ENCODE measurements at places on chromosomes 3 and 15. TPM values are rescaled to one million over a fixed set of nuclear protein-coding genes. Genes with fewer than 3 reads are reported as not detected.

Gene VPS18
- total RNA-seq = 13.2 TPM

Gene NME9
- not detected for total RNA-seq

Gene SI
- not detected for total RNA-seq

Gene HGD
- total RNA-seq = 0.44 TPM

Gene KLHL40
- not detected for total RNA-seq

Gene PDZRN3
- total RNA-seq = not detected

Gene ETV5
- total RNA-seq = 93.0 TPM

Gene TMEM39A
- 87.1 TPM for total RNA-seq

DNA sequence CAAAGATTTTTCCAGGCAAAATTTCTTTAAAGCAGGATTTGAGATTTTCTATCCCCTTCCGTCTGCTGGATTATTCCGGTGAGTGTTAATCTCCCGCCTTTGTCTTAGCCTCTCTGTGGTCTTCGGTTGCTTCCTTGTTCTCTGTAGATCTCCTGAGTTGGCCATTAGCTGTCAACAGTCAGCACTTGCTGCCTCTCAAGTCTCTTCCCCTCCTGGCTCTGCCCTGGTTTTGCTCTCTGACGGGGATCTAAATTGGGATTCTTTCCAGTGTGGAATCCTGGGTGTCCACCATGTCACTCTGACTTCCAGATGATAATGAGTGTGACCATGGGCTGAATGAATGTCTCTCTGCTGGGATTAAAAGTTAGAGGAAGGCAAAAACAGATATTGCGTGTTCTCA is 121.5 kb downstream of the IGF1R start:
- H3K4me1 ChIP-seq = peaks cover 4% of the 10 kb centered on the region
- H3K27me3 ChIP-seq = no peaks in the 10 kb centered on the region
- H3K4me3 ChIP-seq = no peak overlapping the region
- H3K36me3 ChIP-seq = no peaks in the 10 kb centered on the region

GRCh38 chr15:89400782-89401545 is 66.3 kb upstream of the POLG start:
- no peak overlapping the region for H3K4me3 ChIP-seq
- no peaks in the 10 kb centered on the region for H3K27me3 ChIP-seq
- peaks cover 13% of the 10 kb centered on the region for H3K4me1 ChIP-seq

DNA sequence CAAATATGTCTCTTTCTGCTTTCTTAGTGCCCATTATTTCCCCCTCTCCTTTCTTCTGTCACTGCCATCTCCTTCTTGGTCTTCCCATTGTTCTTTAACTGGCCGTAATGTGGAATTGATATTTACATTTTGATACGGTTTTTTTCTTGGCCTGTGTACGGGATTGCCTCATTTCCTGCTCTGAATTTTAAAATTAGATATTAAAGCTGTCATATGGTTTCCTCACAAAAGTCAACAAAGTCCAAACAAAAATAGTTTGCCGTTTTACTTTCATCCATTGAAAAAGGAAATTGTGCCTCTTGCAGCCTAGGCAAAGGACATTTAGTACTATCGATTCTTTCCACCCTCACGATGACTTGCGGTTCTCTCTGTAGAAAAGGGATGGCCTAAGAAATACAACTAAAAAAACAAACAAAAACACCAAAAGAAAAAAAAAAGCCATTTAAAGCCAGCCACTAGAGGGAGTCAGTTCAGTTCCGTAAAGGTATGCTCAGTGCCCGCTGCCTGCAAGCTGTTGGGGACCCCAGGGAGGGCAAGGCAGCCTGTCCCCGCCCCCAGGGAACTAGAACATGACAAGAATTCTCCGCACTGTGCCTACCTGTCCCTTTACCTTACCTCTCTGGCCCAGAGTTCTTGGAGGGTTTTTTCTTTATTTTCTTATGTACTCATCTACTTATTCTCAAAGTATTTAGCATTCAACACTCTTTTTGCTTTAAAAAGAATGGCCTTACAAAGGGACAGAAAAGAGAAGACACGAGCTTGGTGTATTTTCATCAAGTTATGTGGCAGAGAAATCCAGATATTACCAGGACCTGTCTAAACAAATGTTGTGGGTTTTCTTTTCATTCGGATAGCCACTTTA is 30.0 kb upstream of the NR2E3 start:
- peak; percentile 57 for DNase-seq
- no peaks in the 10 kb centered on the region for H3K27me3 ChIP-seq
- H3K27ac ChIP-seq = peak overlapping the region; percentile 76
- H3K4me1 ChIP-seq = peaks cover 10% of the 10 kb centered on the region
- no peaks in the 10 kb centered on the region for H3K36me3 ChIP-seq

DNA sequence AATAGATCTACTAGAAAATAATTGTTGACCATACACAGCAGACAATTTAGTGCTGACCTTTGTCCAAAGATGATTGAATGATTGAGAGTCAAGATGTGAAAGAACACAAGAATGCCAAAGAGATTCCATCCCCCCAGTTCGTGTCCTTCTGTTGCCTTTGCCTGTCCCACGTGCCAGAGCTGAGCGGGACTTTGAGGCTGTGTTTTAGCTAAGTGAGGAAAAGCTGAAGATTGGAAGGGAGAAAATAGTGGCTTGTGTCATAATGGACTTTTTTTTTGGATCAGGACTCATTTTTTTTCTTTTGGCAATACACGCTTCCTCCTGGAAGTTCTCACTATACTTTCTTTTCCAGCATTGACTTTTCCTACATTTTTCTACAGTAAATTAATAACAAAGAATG is 206.6 kb upstream of the MDFIC2 start:
- no peak overlapping the region for H3K4me3 ChIP-seq
- H3K4me1 ChIP-seq = no peaks in the 10 kb centered on the region
- H3K27ac ChIP-seq = no peak overlapping the region
- H3K36me3 ChIP-seq = no peaks in the 10 kb centered on the region
- peaks cover 92% of the 10 kb centered on the region for H3K27me3 ChIP-seq
- DNase-seq = no peak

- DNase-seq = no peak
- no peaks in the 10 kb centered on the region for H3K36me3 ChIP-seq
- H3K4me1 ChIP-seq = peaks cover 30% of the 10 kb centered on the region
- no peak overlapping the region for H3K4me3 ChIP-seq
These were observed 30.5 kb upstream of the ATP13A3 start for GRCh38 chr3:194517333-194517732.

DNA sequence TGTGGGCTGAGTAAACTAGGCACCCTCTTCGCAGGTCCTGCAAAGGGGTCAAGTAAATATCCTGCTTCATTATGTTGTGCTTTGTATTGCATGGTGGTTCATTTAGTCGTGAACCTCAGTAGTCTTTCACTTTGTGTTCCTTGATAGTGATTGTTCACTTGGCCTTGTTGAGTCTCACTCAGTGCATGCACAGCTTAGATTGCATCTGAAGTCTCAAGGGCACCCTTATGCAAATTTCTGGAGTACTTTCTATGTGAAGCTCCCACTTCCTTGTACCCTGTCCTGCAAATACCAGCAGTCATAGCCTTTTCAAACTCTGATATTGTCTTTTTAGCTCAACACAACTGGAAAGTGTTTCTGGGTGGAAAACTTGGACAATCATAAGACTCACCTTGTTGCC is 519.2 kb downstream of the NAALADL2 start:
- no peak overlapping the region for H3K27ac ChIP-seq
- H3K4me1 ChIP-seq = no peaks in the 10 kb centered on the region
- H3K4me3 ChIP-seq = no peak overlapping the region
- no peaks in the 10 kb centered on the region for H3K27me3 ChIP-seq
- no peaks in the 10 kb centered on the region for H3K36me3 ChIP-seq
- DNase-seq = no peak

GRCh38 chr3:114179575-114179974 is 723 bp upstream of the DRD3 start:
- peak; percentile 27 for DNase-seq
- peaks cover 87% of the 10 kb centered on the region for H3K27me3 ChIP-seq
- H3K4me3 ChIP-seq = no peak overlapping the region
- H3K36me3 ChIP-seq = no peaks in the 10 kb centered on the region

- peaks cover 16% of the 10 kb centered on the region for H3K27me3 ChIP-seq
- no peak overlapping the region for H3K4me3 ChIP-seq
- H3K36me3 ChIP-seq = no peaks in the 10 kb centered on the region
- DNase-seq = no peak
- no peak overlapping the region for H3K27ac ChIP-seq
- H3K4me1 ChIP-seq = no peaks in the 10 kb centered on the region
These were observed 498.4 kb downstream of the PDCD6IP start for GRCh38 chr3:34296796-34297195.

- peak overlapping the region; percentile 93 for H3K27ac ChIP-seq
- peaks cover 88% of the 10 kb centered on the region for H3K36me3 ChIP-seq
- peaks cover 41% of the 10 kb centered on the region for H3K4me1 ChIP-seq
- H3K4me3 ChIP-seq = peak overlapping the region; percentile 5
These were observed 35.3 kb downstream of the ANXA2 start for GRCh38 chr15:60362321-60363086.

- H3K27ac ChIP-seq = peak overlapping the region; percentile 78
- no peaks in the 10 kb centered on the region for H3K27me3 ChIP-seq
- H3K4me3 ChIP-seq = peak overlapping the region; percentile 16
- peak; percentile 100 for DNase-seq
- peaks cover 25% of the 10 kb centered on the region for H3K4me1 ChIP-seq
These were observed 2.0 kb upstream of the MELTF start for GRCh38 chr3:197031315-197032285.

- H3K27me3 ChIP-seq = peaks cover 19% of the 10 kb centered on the region
- H3K27ac ChIP-seq = no peak overlapping the region
- DNase-seq = no peak
- no peaks in the 10 kb centered on the region for H3K4me1 ChIP-seq
These were observed 851.7 kb downstream of the PDCD6IP start for GRCh38 chr3:34650131-34650530.

GRCh38 chr3:115828401-115828800 is 205.1 kb downstream of the GAP43 start:
- H3K4me3 ChIP-seq = no peak overlapping the region
- no peaks in the 10 kb centered on the region for H3K36me3 ChIP-seq
- no peaks in the 10 kb centered on the region for H3K27me3 ChIP-seq
- H3K27ac ChIP-seq = peak overlapping the region; percentile 9
- no peak for DNase-seq

GRCh38 chr15:58918239-58918638 is 15.2 kb downstream of the SLTM start:
- H3K27me3 ChIP-seq = no peaks in the 10 kb centered on the region
- peaks cover 59% of the 10 kb centered on the region for H3K36me3 ChIP-seq
- no peak for DNase-seq
- peaks cover 7% of the 10 kb centered on the region for H3K4me1 ChIP-seq
- no peak overlapping the region for H3K4me3 ChIP-seq

DNA sequence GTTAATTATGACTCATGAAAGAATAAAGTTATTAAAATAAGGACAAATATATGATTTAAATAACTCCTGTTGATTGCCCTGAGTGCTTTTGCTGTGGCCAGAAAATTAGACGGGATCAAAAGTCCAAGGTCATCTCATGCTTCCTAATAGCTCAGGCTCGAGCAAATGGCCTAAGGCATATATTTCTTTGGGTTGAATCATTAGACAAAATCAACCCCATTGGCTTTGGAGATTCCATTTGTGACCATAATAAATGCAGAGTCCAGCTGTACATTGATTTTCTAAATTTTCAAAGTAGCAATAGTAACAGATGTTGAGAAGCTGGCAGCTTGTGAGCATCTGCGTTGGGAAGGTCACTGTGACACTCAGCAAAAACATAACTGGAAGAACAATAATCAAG is 464.5 kb upstream of the TGFBR2 start:
- DNase-seq = no peak
- H3K4me1 ChIP-seq = no peaks in the 10 kb centered on the region
- H3K36me3 ChIP-seq = no peaks in the 10 kb centered on the region
- no peak overlapping the region for H3K4me3 ChIP-seq
- H3K27me3 ChIP-seq = no peaks in the 10 kb centered on the region

DNA sequence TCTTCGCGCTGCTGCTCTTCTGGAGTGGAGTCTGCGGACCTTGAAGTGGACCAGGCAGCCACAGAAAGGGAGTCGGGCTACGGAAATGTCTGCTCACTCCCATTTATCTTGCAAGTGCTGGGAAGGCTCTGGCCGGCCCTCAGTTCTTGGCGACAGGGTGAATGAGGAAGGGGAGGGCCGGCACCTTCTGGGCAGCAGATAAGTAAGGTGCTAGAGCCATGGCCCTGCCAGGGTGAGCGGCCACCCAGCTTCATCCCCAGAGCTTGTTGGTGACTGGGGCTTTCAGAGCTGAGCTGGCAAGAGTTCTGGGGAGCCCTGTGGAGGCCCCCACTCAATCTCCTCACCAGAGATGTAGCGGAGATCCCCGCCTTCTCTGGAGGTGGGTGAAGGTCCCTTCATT is 103.5 kb downstream of the ASB7 start:
- DNase-seq = no peak
- no peaks in the 10 kb centered on the region for H3K27me3 ChIP-seq
- H3K36me3 ChIP-seq = peaks cover 7% of the 10 kb centered on the region
- no peak overlapping the region for H3K4me3 ChIP-seq
- H3K27ac ChIP-seq = no peak overlapping the region

DNA sequence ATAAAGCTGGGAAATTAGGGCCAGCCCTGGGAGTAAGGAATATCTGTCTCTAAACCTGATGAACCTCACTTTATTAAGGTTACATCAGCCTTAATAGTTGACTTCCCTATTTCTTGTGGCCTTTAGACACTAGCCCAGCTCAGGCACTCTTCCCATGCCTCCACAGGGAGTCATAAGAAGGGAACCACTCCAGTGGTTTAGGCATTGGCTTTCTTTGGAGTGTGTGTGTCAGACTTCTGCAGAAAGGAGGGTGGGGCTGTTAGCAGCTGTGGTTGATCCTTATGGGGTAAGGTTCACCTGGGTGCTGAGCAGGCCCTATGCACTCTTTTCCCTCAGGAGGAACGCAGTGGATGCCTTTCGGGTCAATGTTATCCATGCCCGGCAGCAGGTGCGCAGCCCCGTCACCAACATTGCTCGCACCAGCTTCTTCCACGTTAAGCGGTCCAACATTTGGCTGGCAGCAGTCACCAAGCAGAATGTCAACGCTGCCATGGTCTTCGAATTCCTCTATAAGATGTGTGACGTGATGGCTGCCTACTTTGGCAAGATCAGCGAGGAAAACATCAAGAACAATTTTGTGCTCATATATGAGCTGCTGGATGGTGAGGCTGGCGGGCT is 4.0 kb downstream of the AP2M1 start:
- H3K27me3 ChIP-seq = no peaks in the 10 kb centered on the region
- no peak overlapping the region for H3K4me3 ChIP-seq
- no peak overlapping the region for H3K27ac ChIP-seq

GRCh38 chr3:72379500-72380187 is 468.6 kb downstream of the SHQ1 start:
- peaks cover 35% of the 10 kb centered on the region for H3K4me1 ChIP-seq
- no peaks in the 10 kb centered on the region for H3K27me3 ChIP-seq
- peak; percentile 45 for DNase-seq
- H3K27ac ChIP-seq = peak overlapping the region; percentile 75
- H3K36me3 ChIP-seq = peaks cover 29% of the 10 kb centered on the region
